Activated naive CD8-positive, alpha-beta T cell treated with anti-CD3 and anti-CD28 coated beads, Interleukin-2, amount 10 ng/mL, durations not matched to agents 7 days and 5 days (primary cell): ENCODE measurements at places on chromosomes 5 and 9. TPM values are rescaled to one million over a fixed set of nuclear protein-coding genes. Genes with fewer than 3 reads are reported as not detected.

The GMCL2 gene
- total RNA-seq = not detected

DNA sequence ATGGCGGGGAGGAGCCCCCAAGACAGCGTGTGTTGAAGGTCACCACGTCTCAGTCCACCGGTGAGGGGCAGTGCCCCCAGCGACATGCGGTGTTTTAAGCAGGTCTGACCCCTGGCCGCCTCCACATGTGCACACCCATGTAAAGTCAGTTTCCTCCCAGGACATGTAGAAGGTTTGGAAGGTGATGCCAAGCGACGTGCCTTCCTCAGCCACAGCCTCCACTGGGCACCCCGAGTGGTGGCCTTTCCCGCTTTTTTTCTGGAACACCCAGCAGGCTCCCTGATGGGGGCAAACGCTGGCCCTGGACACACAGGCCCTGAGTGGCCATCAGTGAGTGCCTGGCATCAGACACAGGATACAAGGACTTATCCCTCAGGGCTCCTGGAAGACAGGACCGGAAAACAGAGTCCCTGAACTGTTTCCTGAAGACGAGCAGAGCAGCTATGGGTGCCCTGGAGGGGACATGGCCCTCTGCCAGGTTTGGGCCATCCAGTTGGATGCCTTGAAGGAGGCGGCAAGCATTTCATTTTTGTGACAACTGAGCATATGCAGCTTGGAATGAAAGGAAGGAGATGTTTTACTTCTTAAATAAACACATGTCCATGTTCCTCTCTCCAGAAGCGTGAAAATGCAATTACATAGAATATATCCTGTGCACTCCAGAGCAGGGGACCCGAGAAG is 275.8 kb upstream of the IRX2 start:
- DNase-seq = no peak

The NMUR2 gene
- total RNA-seq = not detected

- DNase-seq = no peak
These were observed 4.8 kb upstream of the NFX1 start for GRCh38 chr9:33285502-33285901.

The BAAT gene
- total RNA-seq = not detected

The GFI1B gene
- total RNA-seq = not detected

The SIGMAR1 gene
- total RNA-seq = 48.8 TPM

The PAM gene
- total RNA-seq = 31.2 TPM

- no peak for DNase-seq
These were observed 139.7 kb downstream of the TSSK1B start for GRCh38 chr5:113295111-113295539.

The PCDHA1 gene
- total RNA-seq = not detected

- DNase-seq = no peak
These were observed at the start of gene TENT4A for GRCh38 chr5:6713274-6714225. TSS of gene TENT4A (plus strand) at chr5:6713432. CDS start at chr5:6713984, 552 bp downstream.
